ENCODE measurements at places on chromosomes 13 and 19.

GRCh38 chr13:22276616-22277015 is 605.7 kb downstream of the FGF9 start:
- no peaks in the 10 kb centered on the region for H3K36me3 ChIP-seq
- no peaks in the 10 kb centered on the region for H3K27me3 ChIP-seq
- H3K4me3 ChIP-seq: no peak overlapping the region
- H3K27ac ChIP-seq: no peak overlapping the region

- H3K36me3 ChIP-seq: peaks cover 30% of the 10 kb centered on the region
- DNase-seq: no peak
- H3K4me3 ChIP-seq: no peak overlapping the region
- peaks cover 4% of the 10 kb centered on the region for H3K4me1 ChIP-seq
- H3K27me3 ChIP-seq: no peaks in the 10 kb centered on the region
Observed at GRCh38 chr13:113542751-113543424, 41.7 kb upstream of the TFDP1 start.

GRCh38 chr19:36483653-36484052 is 5.7 kb downstream of the ZNF566 start:
- H3K36me3 ChIP-seq: peaks cover 88% of the 10 kb centered on the region
- H3K4me3 ChIP-seq: no peak overlapping the region
- H3K27ac ChIP-seq: no peak overlapping the region
- no peak for DNase-seq
- no peaks in the 10 kb centered on the region for H3K27me3 ChIP-seq

DNA sequence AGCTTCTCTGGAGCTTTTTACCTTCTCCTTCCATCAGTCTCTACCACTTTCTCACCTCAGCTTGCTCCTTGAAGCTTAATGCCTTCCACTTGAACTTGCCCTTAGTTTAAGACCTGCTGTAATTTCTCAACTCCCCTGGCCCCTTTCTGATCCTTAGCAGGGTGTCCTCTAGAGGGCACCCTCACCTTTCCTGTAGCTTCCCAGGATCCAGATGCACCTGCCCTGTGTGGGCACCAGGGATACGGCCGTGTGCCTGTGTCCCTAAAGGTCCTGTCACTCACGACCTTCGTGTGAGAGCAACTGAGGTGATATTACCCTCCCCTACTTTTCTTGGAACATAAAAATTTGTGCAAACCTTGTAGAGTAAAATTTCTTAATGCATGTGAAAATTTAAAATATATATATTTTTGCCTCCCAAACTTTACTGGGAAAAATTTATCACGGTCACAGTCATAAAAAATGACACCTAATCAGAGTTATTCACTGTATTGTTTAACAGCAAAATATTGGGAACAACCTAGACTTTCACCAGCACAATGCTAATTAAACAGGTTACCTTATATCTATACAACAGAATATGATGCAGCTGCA is 46.4 kb downstream of the PSG3 start:
- no peaks in the 10 kb centered on the region for H3K4me1 ChIP-seq
- H3K27ac ChIP-seq: no peak overlapping the region
- H3K4me3 ChIP-seq: no peak overlapping the region
- no peaks in the 10 kb centered on the region for H3K36me3 ChIP-seq
- DNase-seq: no peak

DNA sequence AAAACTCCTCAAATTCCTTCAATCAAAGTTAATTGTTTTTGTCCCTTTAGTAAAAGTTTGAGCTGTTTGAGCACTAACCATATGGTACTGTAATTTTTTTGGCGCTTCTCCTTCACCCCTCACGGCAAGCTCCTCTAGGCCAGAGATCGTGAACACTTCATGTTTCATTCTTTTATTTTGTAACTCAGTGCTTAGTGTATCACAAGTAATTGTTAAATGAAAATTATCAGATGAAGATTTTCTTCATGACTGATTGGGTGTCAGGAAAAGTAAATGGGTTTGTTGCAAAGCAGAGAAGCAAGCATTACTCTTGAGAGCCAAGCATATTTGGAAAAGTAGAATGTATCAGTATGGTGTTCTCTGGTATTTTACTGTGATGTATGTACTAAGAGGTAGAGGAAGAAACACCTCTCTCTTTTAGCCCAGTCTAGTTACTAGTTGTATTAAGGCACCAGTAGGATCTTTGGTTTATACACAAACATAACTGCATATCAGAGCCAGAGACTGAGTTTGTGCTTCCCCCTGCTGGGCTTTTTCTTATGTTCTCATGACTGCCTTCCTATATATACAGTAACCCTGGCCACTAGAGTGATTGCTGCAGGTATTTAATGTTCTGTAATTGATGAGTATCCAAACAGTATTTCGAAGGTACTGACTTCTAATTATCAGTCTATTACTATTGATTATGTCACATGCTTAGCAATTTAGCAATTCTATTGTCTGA is 202.3 kb upstream of the KLHL1 start:
- no peaks in the 10 kb centered on the region for H3K36me3 ChIP-seq
- H3K27me3 ChIP-seq: no peaks in the 10 kb centered on the region
- H3K27ac ChIP-seq: no peak overlapping the region
- no peak for DNase-seq

DNA sequence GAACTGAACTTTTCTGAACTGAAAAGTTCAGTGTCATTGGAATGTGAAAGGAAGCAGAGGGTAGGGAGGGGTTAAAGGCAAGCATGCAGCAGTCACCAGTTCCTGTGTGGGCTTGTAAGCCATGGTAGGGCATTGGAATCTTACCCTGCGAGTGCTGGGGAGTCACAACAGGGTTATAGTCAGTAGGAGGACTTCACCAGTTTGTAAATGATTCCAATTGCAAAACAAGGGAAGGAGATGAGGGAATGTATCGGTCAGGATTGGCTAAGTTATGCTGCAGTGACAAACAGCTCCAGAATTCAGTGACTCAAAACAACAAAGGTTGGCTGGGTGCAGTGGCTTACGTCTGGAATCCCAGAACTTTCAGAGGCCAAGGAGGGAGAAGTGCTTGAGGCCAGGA is 12.8 kb downstream of the LYPD3 start:
- H3K36me3 ChIP-seq: no peaks in the 10 kb centered on the region
- no peak overlapping the region for H3K4me3 ChIP-seq
- DNase-seq: no peak
- peaks cover 31% of the 10 kb centered on the region for H3K4me1 ChIP-seq
- H3K27ac ChIP-seq: no peak overlapping the region
- H3K27me3 ChIP-seq: no peaks in the 10 kb centered on the region

- DNase-seq: no peak
- no peaks in the 10 kb centered on the region for H3K27me3 ChIP-seq
- H3K36me3 ChIP-seq: peaks cover 25% of the 10 kb centered on the region
- H3K4me1 ChIP-seq: peaks cover 43% of the 10 kb centered on the region
- no peak overlapping the region for H3K27ac ChIP-seq
Observed at GRCh38 chr13:21569686-21570085, 34.3 kb downstream of the MICU2 start.

- H3K27ac ChIP-seq: no peak overlapping the region
- H3K27me3 ChIP-seq: peaks cover 7% of the 10 kb centered on the region
- H3K4me1 ChIP-seq: no peaks in the 10 kb centered on the region
- no peaks in the 10 kb centered on the region for H3K36me3 ChIP-seq
- no peak overlapping the region for H3K4me3 ChIP-seq
Observed at GRCh38 chr13:110509478-110509926, 52.0 kb downstream of the RAB20 start.

GRCh38 chr13:112587764-112588489 is at the start of gene TUBGCP3:
Gene TUBGCP3, minus strand, starts transcription at chr13:112588153. Its CDS starts 173 bp downstream, at chr13:112587980.
- H3K27ac ChIP-seq: peak within 1 kb of the TSS; percentile 96
- peak; percentile 90 for DNase-seq
- H3K27me3 ChIP-seq: no peaks in the 10 kb centered on the region
- H3K4me1 ChIP-seq: peaks cover 42% of the 10 kb centered on the region
- peak within 1 kb of the TSS; percentile 95 for H3K4me3 ChIP-seq

- H3K4me1 ChIP-seq: peaks cover 16% of the 10 kb centered on the region
- no peak overlapping the region for H3K4me3 ChIP-seq
- H3K36me3 ChIP-seq: no peaks in the 10 kb centered on the region
Observed at GRCh38 chr19:7742991-7743390, 4.3 kb downstream of the CD209 start.

GRCh38 chr19:4932711-4933110 is 23.4 kb downstream of the UHRF1 start:
- DNase-seq: no peak
- H3K27ac ChIP-seq: no peak overlapping the region
- peaks cover 96% of the 10 kb centered on the region for H3K36me3 ChIP-seq
- no peak overlapping the region for H3K4me3 ChIP-seq

DNA sequence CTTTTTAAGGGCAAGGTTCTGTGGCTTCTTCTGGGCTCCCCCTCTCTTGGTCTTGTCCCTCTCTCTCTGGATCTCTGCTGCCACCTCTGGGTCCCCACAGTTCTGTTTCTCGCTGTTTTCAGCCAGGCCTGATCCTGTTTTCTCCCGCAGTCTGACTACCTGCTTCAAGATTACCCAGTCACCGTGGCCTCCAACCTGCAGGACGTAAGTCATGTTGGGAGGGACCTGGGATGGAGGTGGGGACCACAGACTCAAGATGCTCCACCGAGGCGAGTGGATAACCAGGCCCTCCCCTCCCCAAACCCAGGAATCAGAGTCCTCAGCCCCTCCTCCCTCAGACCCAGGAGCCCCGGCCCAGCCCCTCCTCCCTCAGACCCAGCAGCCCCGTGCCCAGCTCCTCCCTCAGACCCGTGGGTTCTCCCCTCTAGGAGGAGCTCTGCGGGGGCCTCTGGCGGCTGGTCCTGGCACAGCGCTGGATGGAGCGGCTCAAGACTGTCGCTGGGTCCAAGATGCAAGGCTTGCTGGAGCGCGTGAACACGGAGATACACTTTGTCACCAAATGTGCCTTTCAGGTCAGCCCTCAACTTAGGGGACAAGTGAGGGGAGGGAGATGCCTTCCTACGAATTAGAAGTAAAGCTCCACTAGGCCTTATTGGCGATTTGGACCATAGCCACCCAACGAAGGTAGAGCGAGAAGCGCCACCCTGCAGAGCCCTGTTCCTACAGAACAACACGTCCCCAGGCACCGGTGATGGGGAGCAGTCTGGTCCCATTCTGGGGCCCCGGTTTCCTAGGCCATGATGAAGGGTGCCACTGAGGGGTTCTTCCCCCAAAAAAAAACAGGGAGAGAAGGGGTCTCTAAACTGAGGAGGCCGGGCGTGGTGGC is 2.2 kb downstream of the FLT3LG start:
- DNase-seq: peak; percentile 84
- peak overlapping the region; percentile 81 for H3K4me3 ChIP-seq
- peaks cover 41% of the 10 kb centered on the region for H3K36me3 ChIP-seq
- H3K4me1 ChIP-seq: peaks cover 50% of the 10 kb centered on the region
- peak overlapping the region; percentile 92 for H3K27ac ChIP-seq

DNA sequence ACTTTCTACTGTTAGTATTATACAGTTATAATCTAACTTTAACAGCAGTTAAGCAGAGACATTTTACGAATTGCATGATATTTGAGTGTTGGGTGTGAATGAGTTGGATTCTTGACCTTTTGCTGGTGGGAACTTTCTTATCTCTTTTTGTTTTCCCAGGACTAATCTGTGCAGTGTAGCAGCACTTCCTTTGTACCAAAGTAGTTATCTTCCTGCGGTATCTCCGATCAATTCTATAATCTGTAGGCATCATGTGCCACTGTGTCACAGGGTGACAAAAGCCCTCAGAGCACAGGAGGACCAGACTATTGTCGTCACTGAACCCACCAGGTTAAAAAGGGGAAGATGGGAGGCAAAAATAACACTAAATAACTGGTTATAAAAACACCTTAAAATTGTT is 823.5 kb downstream of the GPC5 start:
- H3K27ac ChIP-seq: no peak overlapping the region
- H3K36me3 ChIP-seq: no peaks in the 10 kb centered on the region
- no peaks in the 10 kb centered on the region for H3K27me3 ChIP-seq
- no peak overlapping the region for H3K4me3 ChIP-seq
- DNase-seq: no peak

DNA sequence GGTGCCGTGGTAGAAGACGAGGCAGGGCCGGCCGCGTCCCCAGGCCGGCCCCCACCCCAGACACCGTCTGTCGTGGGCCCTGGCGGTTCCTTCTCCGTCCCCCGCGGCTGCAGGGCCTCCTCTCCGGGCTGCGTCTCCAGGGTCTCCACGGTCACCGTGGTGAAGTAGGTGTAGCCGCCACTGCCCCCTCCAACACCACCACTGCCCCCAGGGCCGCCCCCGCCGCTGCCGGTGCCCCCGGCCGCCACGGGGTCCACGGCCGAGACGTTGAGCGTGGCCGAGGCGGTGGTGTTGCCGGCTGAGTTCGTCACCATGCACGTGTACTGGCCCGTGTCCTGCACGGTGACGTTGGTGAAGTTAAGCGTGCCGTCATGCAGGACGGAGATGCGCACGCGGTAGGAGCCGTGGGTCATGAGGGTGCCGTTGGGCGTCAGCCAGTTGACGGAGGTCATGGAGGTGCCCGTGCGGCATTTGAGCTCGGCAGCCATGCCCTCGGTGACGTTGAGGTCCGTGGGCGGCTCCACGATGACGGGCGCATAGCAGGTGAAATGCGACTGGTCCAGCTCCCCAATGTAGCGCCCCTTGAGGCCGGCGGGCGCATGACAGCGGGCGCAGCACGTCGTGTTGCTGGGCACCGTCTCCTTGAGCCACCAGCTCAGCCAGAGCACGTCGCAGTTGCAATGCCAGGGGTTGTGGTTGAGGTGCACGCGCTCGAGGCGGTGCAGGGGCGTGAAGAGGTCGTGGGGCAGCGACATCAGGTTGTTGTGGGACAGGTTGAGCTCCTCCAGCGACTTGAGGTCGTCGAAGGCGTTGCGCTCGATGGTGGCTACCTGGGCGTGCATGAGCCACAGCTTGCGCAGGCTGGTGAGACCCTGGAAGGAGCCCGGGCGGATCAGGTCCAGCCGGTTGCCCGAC is 4.6 kb upstream of the ASPDH start:
- H3K4me3 ChIP-seq: no peak overlapping the region
- no peak overlapping the region for H3K27ac ChIP-seq
- no peaks in the 10 kb centered on the region for H3K36me3 ChIP-seq
- DNase-seq: no peak
- H3K27me3 ChIP-seq: peaks cover 23% of the 10 kb centered on the region
- peaks cover 1% of the 10 kb centered on the region for H3K4me1 ChIP-seq

DNA sequence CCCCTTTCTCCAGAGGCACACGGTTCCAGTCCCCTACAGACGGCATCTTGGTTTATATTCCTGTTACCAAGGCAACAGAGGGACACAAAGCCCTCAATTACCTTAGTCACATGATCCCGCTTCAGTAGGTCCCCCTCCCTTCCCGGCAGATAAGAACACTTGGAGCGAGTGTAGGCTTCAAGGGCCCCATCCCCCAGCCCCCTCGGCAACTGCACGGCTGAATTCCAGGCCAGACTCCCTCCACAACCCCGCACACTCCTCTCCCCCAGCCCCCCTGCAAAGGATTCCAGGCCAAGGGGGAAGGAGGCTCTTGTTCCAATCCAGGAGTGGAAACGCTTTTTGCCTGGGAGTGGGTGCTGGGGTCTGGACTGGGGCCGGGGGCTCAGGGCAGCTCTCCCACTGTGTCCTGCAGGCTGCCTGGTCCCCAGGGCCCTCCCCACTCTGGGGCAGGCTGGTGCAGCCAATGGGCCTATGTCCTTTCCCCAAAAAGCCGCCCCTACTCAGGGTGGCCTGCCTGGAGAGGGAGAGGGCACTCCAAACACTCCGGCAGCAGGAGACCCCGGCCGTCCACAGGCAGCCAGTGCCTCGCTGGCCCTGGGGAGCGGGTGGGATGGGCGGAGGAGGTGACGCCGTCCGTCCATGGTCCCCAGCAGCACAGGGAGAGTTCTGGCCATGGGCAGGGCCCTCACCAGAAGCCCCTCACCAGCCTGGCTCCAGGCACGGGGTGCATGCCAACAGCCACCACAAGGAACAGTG is 62.6 kb downstream of the MLLT1 start:
- no peak for DNase-seq
- no peak overlapping the region for H3K4me3 ChIP-seq
- no peaks in the 10 kb centered on the region for H3K27me3 ChIP-seq
- H3K36me3 ChIP-seq: peaks cover 46% of the 10 kb centered on the region
